ENCODE measurements at places on chromosomes 16 and 17.
A peak's percentile ranks its signal among the peaks of the same experiment; 100 is the strongest.

DNA sequence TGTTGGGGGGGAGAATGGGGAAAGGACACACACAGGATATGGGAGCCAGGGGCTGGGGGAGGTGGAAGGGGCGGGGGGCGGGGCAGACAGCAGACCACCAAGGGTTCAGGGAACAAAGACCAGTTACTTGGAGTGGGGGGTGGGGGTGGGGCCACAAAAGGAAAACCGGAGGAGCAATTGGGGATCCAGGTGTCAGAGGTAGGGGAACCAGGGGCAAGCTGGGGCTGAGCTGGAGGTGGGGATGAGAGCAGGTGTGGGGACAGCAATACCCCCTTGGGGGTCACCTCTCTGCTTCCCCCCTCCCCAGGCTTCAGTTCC, 1.4 kb upstream of the ORAI3 start:
- no peak for DNase-seq

GRCh38 chr17:48539177-48539576, 5.7 kb downstream of the HOXB2 start:
- no peak for DNase-seq

DNA sequence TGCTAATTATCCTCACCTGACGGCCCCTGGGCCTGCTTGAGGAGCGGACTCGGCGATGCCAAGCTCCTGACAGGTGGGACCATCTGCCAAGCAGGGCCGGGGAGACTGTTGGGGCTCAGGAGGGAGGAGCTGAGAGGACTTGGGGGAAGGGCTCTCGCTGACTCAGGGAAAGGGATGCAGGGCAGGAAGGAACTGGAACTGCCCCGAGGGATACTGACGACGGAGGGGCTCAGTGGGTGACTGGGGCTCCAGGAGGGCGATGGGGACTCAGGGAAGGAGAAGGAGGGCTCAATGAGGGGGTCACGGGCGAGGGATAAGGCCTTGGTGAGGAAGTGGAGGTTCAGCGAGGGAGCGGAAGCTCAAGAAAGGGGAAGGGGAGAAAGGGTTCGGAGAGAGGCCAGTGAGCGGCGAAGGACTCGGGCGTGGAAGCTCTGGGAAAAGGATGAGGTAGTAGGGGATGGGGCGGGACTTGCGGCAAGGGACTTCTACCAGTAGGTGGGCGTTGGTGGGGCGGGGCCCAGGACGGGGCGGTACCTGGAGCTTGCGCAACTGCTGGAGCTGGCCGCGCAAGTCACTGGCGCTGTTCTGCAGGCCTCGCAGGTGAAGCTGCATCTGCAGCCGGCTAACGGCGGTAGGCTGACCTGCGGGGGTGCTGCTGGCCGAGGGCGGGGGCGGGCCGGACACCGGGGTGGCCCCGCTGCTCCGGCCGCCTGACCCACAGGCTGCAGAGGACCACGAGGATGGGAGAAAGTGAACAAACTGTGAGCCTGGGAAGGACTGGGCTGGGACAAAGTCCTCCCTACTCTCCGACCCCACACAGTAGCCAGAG, 46.5 kb downstream of the SRCIN1 start:
- DNase-seq = peak; percentile 88

DNA sequence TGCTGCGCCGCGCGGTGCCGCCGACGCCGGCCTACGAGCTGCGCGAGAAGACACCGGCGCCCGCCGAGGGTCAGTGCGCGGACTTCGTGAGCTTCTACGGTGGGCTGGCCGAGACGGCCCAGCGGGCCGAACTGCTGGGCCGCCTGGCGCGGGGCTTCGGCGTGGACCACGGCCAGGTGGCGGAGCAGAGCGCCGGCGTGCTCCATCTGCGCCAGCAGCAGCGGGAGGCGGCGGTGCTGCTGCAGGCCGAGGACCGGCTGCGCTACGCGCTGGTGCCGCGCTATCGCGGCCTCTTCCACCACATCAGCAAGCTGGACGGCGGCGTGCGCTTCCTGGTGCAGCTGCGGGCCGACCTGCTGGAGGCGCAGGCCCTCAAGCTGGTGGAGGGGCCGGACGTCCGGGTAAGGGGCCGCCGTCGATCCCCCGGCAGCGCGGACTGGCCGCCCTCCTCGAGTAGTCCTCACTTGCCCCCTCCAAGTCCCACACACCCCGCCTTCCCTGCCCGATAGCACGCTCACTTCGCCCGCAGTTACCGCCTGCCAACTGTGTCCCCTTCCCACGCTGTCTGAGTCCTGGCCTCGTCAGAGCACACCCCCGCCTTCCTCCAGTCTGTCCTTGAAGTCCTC, 470 bp downstream of the MLYCD start:
- no peak for DNase-seq

DNA sequence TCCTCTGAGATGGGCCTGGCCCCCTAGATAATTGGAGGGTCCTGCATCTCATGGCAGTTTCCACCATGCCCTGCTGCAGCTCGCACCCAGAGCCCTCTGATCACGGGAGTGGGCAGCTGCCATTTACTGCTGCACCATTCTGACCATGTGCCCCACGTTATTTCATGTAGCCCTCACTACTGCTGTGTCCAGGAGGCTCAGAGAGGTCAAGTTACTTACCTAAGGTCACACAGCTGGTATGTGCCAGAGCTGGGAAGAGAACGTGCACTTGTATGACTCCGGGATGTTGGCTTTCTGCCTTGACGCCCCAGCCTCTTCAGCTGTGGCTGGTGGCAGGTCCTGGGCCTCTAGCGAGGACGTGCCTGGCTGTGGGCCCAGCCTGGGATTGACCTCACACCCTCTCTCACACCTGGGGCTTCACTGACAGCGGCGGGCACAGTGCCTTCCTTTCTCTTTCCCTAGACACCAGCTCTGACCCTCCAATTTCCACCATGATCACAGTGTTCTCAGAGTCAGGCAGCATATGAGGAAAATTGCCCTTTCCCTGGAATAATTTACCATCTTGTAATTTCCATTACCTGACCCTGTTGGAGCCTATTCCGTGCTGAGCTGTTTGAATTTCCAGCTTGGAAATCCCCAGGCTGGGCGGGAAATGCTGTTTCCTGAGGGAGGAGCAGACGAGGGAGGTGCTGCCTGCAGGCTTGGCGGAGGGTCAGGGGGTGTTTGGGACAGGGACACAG, 18.5 kb upstream of the DOC2B start:
- no peak for DNase-seq

- DNase-seq = no peak
Observed at GRCh38 chr16:2324296-2324859, 16.1 kb downstream of the ABCA3 start.

GRCh38 chr16:80500116-80500859, 40.5 kb upstream of the DYNLRB2 start:
- DNase-seq = no peak

DNA sequence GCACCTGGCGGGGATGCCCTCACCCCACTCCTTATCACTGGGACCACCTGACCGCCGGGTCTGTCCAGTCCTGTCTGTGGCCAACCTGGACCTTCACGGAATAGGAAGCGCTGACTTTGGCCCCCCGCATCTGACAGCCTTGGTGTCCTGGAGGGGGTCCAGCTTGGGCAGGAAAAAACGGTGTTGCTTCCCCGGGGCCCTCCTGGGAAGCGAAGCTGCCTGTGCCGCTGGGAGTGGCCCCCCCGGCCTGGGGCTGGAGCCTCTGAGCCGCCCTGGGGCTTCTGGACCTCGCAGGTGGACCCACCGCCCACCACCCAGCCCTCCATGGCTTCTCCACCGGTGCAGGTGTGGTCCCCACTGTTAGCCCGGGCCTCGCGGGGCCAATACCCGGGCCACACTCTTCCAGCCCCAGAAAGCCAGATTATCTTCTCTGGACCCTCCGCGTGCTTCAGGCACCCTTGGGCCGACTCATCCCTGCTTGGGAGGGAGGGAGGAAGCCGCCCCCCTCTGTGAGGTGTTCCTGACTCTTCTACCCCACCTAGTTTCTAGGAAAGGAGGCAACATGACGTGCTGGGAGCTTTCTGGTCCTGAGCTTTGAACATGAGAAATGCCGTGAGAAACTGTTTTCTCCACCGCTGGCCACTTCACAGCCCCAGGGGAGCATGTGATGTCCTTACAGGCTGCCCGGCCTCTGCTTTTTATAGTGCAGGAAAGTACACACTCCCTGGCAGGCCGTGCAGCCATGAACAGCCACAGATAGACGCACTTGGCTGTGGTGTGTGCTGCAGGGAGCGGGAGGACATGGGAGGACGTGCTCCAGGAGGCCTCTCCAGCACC, 1.1 kb downstream of the C1QTNF1 start:
- no peak for DNase-seq

- no peak for DNase-seq
Observed at GRCh38 chr17:28271431-28271830, 47.6 kb upstream of the TMEM97 start.

All from stimulated activated CD4-positive, alpha-beta T cell treated with anti-CD3 and anti-CD28 coated beads, Interleukin-1b, Interleukin-23, amount 100 ng/mL, for 1 hour (primary cell).